ENCODE measurements at places on chromosomes 11 and 22.

GRCh38 chr22:49788504-49788903 lies 39.2 kb downstream of the BRD1 start:
- DNase-seq = no peak

DNA sequence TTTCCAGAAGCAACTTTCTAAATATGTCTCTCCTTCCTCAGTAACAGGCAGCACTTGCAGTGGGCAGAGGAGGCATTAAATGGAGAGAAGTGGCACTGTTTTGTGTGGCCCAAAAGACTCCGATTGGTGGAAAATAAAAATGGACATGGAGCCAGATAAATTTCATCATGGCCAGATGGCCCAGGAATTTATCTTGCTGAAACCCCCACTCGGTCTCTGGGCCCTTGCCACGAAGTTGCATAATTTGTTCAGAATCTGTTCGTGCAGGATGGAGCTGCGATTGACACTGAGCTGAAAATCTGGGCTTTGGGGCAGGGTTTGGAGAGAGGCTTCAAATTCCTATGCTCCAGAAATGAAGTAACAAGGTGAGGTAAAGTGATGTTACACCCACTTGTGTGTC lies 65.5 kb downstream of the C11orf91 start:
- no peak for DNase-seq

DNA sequence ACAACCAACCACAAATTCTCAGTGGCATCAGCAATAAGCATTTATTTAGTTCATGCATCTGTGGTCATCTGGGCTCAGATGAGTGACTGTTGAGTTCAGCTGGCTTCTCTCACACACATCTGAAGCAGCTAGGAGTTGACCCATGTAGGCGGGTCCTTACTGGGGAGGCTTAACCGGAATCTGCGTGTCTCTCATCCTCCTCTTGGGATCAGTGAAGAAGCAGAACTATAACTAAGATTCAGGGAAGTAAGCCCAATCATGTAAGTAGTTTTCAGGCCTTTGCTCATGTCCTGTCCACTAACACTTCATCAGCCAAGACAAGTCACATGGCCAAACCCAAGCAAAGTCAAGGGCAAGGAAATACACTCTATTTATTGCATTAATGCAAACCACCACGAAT lies 236.2 kb downstream of the C11orf87 start:
- no peak for DNase-seq

GRCh38 chr11:46009647-46010046 lies 87.2 kb downstream of the LARGE2 start:
- no peak for DNase-seq

- no peak for DNase-seq
Observed at GRCh38 chr11:76495019-76495418, 50.2 kb downstream of the EMSY start.

GRCh38 chr11:12015486-12015885 lies 7.1 kb upstream of the DKK3 start:
- DNase-seq = no peak

GRCh38 chr22:44019846-44020245 lies 4.3 kb upstream of the PARVB start:
- DNase-seq = no peak

DNA sequence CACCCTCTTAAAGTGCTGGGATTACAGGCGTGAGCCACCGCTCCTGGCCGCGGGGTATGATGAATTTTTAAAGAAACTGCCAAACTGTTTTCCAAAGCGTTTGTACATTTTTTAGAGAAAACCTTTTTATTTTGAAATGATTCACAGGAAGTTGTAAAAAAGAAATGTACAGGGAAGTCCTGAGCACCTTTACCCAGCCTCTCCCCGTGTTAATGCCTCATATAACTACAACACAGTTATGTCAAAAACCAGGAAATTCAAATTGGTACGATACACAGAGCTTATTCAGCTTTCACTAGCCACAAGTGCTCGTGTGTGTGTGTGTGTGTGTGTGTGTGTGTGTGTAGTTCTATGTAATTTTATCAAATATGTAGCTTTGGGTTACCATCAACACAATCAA lies 7.0 kb upstream of the FAM118A start:
- no peak for DNase-seq

DNA sequence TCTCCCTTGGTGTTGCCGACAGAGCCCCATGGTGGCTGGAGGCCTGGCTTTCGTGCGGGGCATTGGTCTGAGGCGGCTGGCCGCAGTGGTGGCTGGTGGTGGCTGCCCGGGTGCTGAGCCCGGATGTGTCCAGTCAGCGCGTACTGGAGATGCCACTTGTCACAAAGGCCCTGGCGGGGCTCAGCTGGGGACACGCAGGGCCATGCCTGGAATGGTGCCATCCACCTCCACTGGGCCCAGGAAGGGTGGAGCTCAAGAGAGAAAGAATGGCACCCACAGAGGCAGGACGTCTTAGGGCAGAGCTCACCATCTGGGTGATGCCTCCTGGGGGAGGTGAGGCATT lies 92.5 kb downstream of the CEP164 start:
- DNase-seq = no peak

- DNase-seq = no peak
Observed at GRCh38 chr11:102347462-102348370, 702 bp downstream of the BIRC2 start.

GRCh38 chr22:49390954-49391353 lies 436.7 kb downstream of the BRD1 start:
- DNase-seq = no peak

- DNase-seq = no peak
Observed at GRCh38 chr11:77203901-77204753, 76.1 kb downstream of the MYO7A start.

DNA sequence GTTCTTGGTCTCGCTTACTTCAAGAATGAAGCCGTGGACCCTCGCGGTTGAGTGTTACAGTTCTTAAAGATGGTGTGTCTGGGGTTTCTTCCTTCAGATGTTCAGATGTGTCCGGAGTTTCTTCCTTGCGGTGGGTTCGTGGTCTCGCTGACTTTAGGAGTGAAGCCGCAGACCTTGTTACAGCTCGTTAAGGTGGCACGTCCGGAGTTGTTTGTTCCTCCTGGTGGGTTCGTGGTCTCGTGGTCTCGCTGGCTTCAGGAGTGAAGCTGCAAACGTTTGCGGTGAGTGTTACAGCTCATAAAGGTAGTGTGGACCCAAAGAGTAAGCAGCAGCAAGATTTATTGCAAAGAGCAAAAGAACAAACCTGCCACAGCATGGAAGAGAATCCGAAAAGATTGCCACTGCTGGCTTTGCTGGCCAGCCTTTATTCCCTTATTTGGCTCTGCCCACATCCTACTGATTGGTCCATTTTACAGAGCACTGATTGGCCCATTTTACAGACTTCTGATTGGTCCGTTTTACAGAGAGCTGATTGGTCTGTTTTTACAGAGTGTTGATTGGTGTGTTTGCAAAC lies 27.1 kb upstream of the NXPE2 start:
- no peak for DNase-seq

DNA sequence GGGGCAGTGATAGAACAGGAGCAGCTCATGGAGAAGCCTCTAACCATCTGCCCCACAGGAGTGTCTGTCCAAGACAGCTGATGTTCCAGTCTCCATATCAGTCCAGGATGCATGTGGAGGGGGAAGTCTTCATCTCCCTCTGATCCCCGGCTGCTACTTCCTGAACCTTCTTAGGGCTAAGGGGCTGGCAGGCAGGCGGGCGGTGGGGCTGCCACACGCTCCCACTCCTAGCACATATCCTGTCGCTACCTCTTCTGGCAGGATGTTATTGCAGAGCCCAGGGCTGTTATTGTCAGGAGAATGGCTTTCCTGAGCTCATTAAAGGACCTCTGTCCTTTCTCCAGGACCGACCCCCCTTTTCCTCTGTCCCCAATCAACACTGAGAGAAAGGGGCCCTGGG lies 25.4 kb downstream of the LRRC55 start:
- no peak for DNase-seq

- no peak for DNase-seq
Observed at GRCh38 chr22:43964314-43964857, 9.1 kb downstream of the SAMM50 start.

DNA sequence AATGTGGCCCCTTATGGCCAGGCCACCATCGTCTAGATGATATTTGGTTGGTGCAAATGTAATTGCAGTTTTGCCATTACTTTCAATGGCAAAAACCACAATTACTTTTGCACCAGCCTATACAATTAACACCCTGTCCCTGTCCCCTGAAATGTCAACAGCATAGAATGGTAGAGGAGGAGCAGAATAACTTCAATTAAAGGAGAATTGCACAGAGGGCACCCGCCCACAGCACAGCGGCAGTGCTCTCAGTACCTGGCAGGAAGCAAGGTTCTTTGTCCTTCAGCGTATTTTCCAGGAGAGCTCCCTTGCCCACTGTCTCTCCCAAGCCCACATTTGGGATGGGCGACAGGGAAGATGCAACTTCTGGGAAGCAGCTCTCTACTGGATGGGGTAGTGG lies 115.3 kb downstream of the TRIM29 start:
- no peak for DNase-seq

- DNase-seq = no peak
Observed at GRCh38 chr11:111937461-111937769, 272 bp downstream of the DIXDC1 start.

- DNase-seq = no peak
Observed at GRCh38 chr11:1978720-1979473, 18.7 kb downstream of the H19 start.

DNA sequence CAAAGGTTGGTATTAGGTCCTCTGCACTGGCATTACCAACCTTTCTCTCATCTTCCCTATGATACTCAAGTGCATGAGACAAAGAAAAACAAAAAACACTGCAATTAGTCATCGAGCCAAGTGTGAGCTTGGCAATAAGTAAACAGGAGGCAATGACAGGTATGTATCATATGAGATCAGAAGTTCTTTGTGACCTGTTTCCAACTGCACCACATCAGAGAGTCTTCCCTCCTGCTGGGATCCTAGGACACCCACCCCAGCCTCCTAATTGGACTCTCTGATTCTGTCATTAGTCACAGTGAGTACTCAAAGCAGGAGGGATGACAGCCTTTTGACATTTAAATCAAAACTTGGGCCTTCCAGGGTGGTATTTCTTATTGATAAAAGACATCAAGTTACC lies 7.8 kb upstream of the JAML start:
- DNase-seq = no peak

DNA sequence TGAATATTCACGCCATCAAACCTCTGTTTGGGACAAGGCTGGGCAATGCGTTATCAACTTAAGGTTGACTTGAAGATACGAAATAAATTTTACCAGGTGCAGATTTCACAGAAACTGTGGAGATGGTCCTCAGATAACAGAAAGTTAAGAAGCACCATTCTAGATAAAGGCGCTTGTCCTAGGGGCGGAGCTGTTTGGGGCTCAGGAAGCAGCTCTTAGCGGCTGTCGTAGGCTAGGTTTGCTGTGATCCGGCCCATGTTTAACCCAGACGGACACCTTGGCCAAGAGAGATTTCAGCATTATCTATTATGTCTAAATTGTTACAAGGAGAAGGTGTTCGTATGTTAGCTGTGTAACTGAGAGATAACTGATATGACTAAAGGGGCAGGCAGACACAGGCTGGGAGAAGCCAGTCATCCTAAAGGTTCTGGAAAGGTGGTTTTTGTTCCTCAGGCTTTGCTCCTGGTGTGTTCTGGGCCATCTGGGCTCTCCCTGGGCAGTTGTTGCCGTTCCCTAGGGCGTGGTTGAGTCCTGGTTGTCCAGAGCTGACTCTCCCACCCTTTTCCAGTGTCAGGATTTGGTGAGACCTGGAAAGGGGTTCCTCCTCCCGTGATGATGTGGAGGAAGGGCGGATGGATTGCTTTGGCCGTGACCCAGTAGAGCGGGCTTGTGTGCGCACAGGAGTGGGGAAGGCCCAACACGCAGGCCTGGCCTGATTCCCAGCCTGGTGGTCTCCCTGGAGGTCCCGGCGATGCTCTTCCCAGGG lies 25.8 kb downstream of the TPCN2 start:
- DNase-seq = no peak

DNA sequence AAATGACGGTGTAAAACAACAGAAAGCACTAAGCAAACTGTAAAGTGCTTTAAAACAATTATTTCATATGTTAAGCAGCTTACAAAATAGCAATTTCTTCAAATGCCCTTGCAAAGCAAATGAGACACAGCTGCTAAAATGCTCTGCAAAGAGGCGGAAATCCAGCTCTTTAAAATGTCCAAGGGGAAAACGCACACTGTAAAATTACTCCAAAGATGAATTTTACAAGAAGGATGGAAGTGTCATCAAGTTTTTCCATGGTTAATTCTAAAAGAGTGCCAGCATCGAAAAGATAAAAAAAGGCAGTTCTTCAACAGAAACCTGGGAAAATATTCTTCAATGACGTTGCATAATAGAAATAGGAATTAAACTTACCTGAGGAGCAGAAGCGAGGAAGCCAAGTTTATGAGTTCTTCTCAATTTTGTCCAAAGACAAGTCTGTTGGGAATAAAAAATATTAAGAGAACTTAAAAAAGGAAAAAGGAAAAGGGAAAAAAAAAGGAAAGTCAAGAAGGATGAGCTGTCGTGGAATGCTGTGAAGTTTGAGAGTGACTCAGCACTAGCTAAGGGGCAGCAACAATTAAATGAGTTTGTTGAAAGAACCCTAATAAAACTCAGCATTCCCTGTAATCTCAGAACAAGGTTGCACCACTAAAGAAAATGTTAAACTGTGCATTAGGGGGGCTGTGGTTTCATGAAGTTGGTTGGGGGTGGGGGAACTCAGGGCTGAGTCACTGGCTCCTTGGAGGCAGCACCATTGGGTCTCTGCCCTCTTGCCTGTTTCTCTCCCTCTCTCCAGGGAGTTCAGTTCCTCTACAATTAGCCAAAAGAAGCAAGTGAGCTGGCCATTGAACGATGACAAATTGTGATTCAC lies 64.2 kb upstream of the BLID start:
- no peak for DNase-seq

GRCh38 chr22:27348634-27349033 lies 452.9 kb downstream of the MN1 start:
- no peak for DNase-seq

GRCh38 chr11:119860561-119861094 lies 131.6 kb upstream of the NECTIN1 start:
- no peak for DNase-seq

DNA sequence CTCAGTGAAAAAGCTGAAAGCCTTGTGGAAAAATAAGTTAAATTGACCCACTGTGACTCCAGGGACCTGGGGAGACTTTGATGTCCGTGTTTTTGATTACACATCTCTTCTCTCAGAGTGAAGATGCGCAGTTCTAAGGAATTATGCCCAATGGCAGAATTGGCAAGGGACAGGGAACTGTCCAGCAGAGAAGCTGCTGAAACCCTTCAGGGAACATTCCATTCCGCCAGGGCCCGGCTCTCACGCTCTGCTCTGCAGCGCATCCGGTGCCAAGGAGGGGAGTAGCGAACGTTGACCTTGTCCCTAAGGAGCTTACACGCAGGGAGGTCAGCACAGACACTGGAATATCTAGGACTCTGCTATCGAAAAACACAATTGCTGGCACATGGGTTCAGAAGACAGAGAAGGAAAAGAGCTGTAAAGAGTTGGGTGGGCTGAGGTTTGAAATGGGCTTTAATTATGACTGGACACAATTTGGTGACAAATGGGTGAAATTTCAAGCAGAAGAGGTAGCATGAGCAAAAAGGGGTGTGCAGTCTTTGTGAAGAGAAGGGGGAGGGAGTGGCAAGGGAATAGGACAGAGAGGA lies 64.5 kb upstream of the B3GAT1 start:
- no peak for DNase-seq

DNA sequence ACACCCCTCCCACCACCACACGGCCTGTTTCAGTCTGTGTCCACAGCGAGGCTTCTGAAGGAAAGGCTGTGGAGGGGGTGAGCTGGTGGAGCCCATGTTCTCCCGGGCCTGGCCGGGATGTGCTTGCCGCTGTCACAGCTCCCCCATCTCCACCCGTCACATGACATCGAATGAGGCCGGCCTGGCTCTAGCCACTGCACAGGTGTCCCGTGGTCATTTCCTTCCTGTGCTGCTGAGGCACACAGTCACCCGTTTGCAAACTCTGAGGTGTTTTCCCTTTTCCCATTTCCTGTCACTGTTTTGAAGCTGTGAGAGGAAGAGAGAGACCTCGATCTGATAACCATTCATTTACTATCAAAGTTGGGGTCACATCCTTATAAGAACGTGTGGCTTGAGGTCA lies 55.7 kb upstream of the CLDN5 start:
- DNase-seq = no peak

Data from stimulated activated CD4-positive, alpha-beta T cell treated with anti-CD3 and anti-CD28 coated beads, TNF-alpha, amount 100 ng/mL, for 1 hour (primary cell).